Purkinje cell (primary cell): ENCODE measurements at places on chromosomes 11 and 22. TPM values are rescaled to one million over a fixed set of nuclear protein-coding genes. Genes with fewer than 3 reads are reported as not detected.

KRTAP5-9 gene
- polyA plus RNA-seq = not detected in 2 replicates

C11orf87 gene
- polyA plus RNA-seq = 216 and 251 TPM in 2 replicates

NELL1 gene
- 74.2 and 76.9 TPM in 2 replicates for polyA plus RNA-seq

OR52J3 gene
- polyA plus RNA-seq = not detected in 2 replicates

TSPAN32 gene
- polyA plus RNA-seq = not detected in 2 replicates

OR8D1 gene
- not detected in 2 replicates for polyA plus RNA-seq

MYRF gene
- polyA plus RNA-seq = 0.06 TPM in 1 of 2 replicates, not detected in the other

DLAT gene
- polyA plus RNA-seq = 42.0 and 43.3 TPM in 2 replicates

RAC2 gene
- polyA plus RNA-seq = not detected in 2 replicates

ESAM gene
- polyA plus RNA-seq = 0.48 TPM in 1 of 2 replicates, not detected in the other

OR2AT4 gene
- polyA plus RNA-seq = not detected in 2 replicates

CDCA5 gene
- 0.29 and 1.8 TPM in 2 replicates for polyA plus RNA-seq

UBE2L3 gene
- 96.9 and 105 TPM in 2 replicates for polyA plus RNA-seq

ARHGAP42 gene
- 2.0 and 3.8 TPM in 2 replicates for polyA plus RNA-seq

GUCY1A2 gene
- polyA plus RNA-seq = 10.8 and 12.6 TPM in 2 replicates

ENTHD1 gene
- polyA plus RNA-seq = not detected in 2 replicates

GGTLC3 gene
- polyA plus RNA-seq = 0.32 TPM in 1 of 2 replicates, not detected in the other

SCN3B gene
- polyA plus RNA-seq = 14.8 and 42.9 TPM in 2 replicates

MMP13 gene
- polyA plus RNA-seq = not detected in 2 replicates

DTX4 gene
- polyA plus RNA-seq = 1.8 and 3.2 TPM in 2 replicates

PRAME gene
- polyA plus RNA-seq = not detected in 2 replicates

SPTBN2 gene
- polyA plus RNA-seq = 73.2 and 78.9 TPM in 2 replicates

TMEM25 gene
- 41.0 and 52.2 TPM in 2 replicates for polyA plus RNA-seq

FAT3 gene
- polyA plus RNA-seq = 8.7 and 10.2 TPM in 2 replicates

FAM89B gene
- polyA plus RNA-seq = 3.2 and 10.1 TPM in 2 replicates

NUDT22 gene
- polyA plus RNA-seq = 8.7 and 9.8 TPM in 2 replicates

CFAP300 gene
- polyA plus RNA-seq = 1.7 and 8.3 TPM in 2 replicates

LDHAL6A gene
- 0.15 TPM in 1 of 2 replicates, not detected in the other for polyA plus RNA-seq

MRGPRG gene
- polyA plus RNA-seq = not detected in 2 replicates
